Mesenteric fat pad (tissue), 1 donor: ENCODE measurements at places on chromosomes 11 and 22. TPM values are rescaled to one million over a fixed set of nuclear protein-coding genes. Genes with fewer than 3 reads are reported as not detected.

DNA sequence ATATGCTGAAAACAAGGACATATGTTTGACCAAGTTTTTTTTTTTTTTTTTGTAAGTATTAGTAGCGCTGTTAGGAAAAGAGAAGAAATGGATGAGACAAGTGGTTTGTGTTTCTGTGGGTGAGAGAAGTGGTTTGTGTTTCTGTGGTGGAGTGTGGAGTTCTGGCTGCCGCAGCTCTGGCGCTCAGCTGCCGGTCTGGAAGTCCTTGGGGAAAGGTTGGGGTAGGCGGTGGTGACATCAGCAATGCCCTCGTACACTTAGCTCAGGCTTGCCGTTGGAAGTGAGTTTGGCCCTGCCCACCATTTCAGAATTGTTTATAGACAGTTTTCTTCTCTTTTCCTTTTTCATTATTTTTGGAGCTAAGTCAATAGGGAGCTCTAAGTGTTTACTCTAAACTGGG, 116.6 kb downstream of the TBC1D22A start:
- DNase-seq: no peak

DNA sequence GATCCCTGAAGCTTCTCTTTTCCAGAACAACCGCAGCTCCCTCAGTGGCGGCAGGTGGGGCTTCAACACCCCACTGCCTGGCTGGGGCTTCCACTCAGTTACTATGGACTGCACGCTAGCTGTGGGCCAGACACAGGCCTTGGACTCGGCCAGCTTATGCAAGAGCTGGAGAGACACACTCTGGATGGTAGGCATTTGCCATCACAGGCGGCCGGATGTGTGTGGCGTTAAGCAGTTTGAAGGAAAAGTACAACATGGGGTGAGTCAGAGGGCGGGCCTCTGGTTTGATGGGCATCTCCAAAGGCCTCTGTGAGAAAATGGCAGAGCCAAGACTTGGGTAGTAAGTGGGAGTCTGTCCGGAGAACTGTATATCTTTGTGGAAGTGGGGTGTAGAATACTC, 17.6 kb downstream of the KCNJ4 start:
- DNase-seq: no peak

- DNase-seq: no peak
Measured at GRCh38 chr11:12169822-12170221, 59.4 kb downstream of the MICAL2 start.

DNA sequence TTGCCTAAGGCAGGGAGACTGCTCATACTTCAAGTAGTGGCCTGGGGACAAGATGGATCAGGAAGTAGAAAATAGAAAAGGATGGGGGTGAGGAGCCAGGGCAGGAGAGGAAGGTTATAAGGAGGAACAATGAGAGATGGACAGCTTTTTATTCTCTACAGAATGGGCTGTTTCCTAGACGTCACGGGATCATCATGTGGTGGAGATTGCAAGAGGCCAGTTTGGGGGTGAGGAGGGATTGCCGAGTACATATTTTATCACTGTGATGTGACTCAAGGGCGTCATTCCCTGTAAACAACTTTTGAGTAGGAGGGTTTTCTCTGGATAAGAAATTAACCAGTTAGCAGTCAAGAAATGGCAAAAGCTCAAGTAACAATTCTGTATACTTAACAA, 406.3 kb downstream of the ETS1 start:
- no peak for DNase-seq

DNA sequence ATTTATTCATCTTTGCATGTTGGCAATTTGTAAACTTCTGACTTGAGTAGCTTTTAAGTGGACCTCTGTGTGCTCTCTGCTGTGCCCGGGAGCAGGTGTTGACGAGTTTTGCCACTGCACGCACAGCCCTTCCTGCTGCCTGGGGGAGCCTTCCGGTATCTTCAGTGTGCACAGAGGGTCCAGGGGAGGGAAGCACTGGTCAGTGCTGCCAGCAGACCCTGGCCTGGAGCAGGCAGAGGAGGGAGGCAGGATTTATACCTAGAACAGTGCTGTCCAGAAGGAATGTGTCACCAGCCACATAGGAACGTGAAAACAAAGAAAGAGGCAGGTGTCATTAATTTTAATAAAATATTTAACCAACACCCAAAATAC, 403.6 kb downstream of the TBC1D22A start:
- no peak for DNase-seq

- DNase-seq: no peak
Measured at GRCh38 chr11:78270971-78271370, 82.3 kb downstream of the USP35 start.

DNA sequence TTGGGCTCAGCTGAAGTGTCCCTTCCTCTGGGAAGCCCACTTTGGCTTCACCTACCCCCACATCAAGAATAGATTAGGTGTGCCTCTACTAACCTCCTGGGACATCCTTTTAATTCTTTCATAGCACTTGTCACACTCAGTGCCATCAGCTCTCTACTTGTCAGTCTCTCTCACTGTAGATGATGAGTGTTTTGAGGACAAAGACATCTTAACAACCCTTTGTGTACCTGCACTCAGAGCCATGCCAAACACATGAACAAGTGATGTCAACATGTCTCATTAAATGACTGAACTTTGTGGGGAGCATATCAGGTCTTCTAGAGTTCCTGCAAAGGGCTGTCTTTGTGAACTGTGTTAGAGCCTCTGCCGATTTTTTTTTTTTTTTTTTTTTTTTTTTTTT, 87.0 kb upstream of the AMOTL1 start:
- no peak for DNase-seq

GRCh38 chr22:46482056-46482675, 55.3 kb downstream of the CELSR1 start:
- no peak for DNase-seq

GRCh38 chr22:39962071-39962470, 1.9 kb downstream of the TMA7B start:
- no peak for DNase-seq

- DNase-seq: no peak
Measured at GRCh38 chr11:94734563-94735275, 33.4 kb upstream of the AMOTL1 start.

- DNase-seq: no peak
Measured at GRCh38 chr11:37504060-37504611, 906.1 kb upstream of the RAG2 start.

The PPP1R14B gene
- total RNA-seq: 186 TPM

The TYR gene
- not detected for total RNA-seq
